ENCODE measurements at places on chromosomes 6 and 20. TPM values are rescaled to one million over a fixed set of nuclear protein-coding genes. Genes with fewer than 3 reads are reported as not detected.

DNA sequence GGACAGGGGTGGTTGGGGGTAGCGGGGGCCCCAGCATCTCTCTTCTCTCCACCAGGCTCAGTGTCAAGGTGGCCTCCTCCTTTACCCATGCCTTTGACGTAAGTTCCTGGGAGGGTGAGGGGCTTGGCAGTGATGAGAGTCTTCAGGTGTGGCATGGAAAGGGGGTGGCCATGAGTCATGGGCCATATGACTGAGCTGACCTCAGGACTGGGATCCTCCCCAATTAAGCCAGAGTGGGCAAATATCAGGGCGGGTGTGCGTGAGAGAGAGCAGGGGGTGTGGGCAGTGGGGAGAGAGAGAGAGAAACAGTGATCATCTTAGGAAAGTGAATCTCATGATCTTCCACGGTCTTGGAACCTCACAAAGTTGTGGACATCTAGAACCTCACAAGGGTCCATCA is 8.2 kb upstream of the BPIFB4 start:
- DNase-seq = no peak

- DNase-seq = no peak
These were observed 12.8 kb downstream of the SNX14 start for GRCh38 chr6:85580878-85581267.

- DNase-seq = no peak
These were observed 81.1 kb downstream of the PRDM1 start for GRCh38 chr6:106167096-106167814.

DNA sequence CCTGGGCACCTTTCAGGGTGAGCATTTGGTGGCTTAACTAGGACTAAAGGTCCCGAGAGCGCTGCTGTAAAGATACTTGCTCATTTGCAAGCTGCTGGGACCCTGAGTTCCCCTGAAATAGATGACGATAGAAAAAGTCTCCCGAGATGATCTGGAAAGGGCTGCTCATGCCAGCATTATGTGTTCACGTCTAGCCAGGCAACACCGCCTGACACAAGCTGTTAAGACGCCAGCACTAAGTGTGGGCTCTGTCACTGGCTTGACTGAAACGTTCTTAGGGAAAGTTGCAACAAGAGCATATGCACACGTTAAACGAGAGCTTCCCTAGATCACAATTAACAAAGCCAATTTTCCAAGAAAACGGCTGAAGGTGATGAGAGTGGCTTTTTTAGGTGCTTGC is 113.7 kb downstream of the SLC23A2 start:
- DNase-seq = no peak

GRCh38 chr6:138285800-138286199 is 67.5 kb upstream of the PBOV1 start:
- DNase-seq = no peak

Gene HLA-DQA1
- total RNA-seq = 13.3 TPM

Measured in activated T-helper 1 cell treated with anti-CD3 and anti-CD28 coated beads, Interleukin-12 subunit alpha, Interleukin-12 subunit beta, Interleukin-2, Interleukin-4 antibody, amounts not matched to agents 30 ng/mL and 10 ng/mL and 1 ng/mL, durations not matched to agents 14 hours and 24 hours and 36 hours (primary cell).